Stimulated activated CD4-positive, alpha-beta T cell treated with anti-CD3 and anti-CD28 coated beads, Interleukin-15, amount 100 ng/mL, for 48 hours (primary cell): ENCODE measurements at places on chromosomes 12 and 14.

DNA sequence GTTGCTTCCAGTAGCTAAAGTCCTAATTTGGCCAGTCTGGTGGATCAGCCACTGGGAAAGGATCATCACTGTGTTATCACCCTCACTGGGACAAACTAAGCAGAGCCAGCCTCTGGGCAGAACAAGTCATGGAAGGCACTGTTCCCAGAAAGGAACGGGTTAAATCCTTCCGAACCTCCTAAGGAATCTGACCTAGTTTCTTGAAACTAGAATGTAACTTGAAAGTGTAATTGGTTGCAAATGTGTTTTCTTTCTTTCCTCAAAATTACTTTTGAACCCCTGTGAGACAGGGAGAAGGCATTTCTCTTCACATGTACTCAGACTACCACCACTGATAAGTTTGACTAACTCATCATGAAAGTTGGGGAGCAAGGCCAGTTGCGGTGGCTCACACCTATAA, 18.7 kb upstream of the KICS2 start:
- DNase-seq = no peak

GRCh38 chr14:21993070-21993469, 319.5 kb upstream of the OR4E1 start:
- DNase-seq = no peak

DNA sequence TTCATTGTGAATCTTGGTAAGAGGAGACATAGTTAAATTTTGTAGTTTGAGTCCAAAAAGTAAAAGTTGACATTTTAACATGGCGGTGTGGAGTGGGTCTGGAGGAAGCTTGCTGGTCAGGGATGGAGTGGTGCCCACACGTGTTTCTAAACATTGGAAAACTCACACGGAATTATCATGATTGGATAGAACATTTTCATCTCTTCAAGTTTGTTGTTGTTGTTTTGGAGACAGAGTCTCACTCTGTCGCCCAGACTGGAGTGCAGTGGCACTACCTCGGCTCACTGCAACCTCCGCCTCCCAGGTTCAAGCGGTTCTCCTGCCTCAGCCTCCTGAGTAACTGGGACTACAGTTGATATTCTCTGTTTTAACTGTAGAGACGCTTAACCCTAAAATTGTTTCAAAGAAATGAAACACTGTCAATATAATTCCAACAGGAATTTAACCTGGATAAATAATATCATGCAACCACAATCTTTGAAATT, 502 bp upstream of the MBIP start:
- no peak for DNase-seq

- no peak for DNase-seq
Measured at GRCh38 chr14:98949051-98949450, 322.9 kb downstream of the BCL11B start.

GRCh38 chr14:99686557-99687283, 2.6 kb downstream of the CYP46A1 start:
- DNase-seq = no peak

DNA sequence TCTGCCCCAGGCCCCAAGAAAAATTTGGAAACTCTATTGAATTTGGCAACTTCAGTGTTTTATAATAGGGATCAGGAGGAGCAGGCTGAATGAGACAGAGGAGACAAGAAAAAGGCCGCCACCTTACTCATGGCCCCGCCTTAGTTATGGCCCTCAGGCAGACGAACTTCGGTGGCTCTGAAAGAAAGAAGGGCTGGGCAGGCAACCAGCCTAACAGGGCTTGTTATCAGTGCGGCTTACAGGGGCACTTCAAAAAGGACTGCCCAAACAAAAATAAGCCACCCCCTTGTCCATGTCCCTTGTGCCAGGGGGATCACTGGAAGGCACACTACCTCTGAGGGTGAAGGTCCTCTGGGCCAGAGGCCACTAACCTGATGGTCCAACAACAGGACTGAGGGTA, 146.3 kb upstream of the ATF7IP start:
- DNase-seq = no peak

- no peak for DNase-seq
Measured at GRCh38 chr12:115968211-115968610, 309.3 kb downstream of the MED13L start.

GRCh38 chr12:89073027-89073398, 279.3 kb downstream of the DUSP6 start:
- no peak for DNase-seq

DNA sequence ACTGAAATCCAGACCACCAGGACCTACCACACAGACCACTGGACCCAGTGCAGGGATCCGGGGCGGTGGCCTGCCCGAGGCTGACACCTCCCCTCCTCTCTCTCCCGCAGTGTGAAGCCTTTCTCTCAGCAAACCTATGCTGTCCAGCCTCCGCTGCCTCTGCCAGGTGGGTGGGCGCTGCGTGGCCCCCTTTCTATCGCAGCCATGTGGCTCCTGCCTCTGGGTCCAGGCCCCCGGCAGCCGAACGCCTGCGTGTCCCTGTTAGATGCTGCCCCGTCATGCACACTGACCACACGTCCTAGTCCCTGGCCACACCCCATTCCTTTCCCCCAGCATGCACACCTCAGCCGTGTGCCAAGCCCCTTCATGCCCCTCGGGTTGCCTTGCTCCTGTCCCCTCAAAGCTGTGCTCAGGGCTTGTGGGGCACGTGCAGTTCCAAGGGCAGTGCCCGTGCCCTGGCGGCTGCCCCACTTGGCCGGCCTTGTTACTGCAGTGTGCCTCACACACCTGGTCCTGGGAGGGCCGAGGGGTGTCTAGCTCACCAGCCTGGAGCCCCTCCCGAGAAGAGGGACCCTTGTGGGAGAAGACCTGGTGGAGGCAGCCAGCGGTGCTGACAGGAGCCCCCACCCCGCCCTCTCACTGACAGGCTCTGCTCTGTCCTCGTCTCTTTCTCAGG, 58.0 kb upstream of the TSPAN9 start:
- DNase-seq = no peak

DNA sequence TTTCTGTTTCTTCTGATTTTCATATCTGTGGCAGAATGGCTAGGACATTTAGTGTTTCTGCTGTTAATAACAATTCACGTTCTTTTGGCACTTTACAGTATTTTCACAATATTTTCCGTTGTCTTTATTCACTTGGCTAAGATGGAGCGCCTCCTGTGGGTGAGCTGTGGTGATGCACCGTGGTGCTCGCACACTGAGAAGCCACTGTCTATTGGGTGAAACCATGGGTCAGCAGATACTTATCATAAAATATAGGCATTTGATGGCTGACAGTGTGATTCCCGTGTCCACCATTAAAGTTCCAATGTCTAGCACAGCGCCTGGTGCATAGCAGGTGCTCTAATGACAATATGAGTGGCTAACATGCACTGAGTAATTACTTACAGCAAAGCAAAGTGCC, 141.8 kb downstream of the VRK1 start:
- DNase-seq = no peak

DNA sequence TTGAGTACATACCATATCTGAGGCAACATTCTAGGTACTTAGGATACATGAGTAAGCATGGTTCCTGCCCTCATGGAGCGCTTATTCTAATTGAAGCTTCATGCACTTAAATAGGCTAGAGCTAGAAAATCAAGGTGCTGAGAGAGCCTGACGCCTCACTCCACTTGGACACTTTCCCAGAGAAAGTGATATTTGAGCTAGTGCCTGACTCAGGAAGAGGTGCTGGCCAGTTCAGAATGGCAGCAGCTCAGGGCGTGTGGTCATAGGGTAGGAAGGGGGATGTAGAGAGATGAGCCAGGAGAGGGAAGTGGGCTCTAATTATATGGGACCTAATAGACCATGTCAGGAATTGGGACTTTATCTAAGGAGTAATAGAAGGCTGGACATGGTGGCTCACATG, 33.3 kb downstream of the TULP3 start:
- no peak for DNase-seq

DNA sequence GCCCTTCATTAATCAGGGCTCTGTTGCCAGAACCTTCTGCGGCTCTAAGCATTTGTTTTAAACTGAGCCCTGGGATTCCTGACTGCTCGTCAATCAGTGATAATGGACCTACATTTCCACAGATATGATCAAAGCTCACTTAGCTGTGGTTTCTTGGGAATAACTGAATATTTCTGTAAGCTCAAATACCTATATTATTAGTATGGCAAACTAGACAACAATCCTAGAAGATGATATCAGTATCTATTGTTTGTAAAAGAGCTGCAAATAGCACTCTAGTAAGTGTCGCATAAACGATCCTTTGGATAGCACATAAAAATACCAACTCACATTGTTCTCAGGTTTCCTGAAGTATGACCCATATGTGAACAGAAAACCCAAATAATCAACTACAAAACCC, 150.4 kb downstream of the PPM1H start:
- no peak for DNase-seq

DNA sequence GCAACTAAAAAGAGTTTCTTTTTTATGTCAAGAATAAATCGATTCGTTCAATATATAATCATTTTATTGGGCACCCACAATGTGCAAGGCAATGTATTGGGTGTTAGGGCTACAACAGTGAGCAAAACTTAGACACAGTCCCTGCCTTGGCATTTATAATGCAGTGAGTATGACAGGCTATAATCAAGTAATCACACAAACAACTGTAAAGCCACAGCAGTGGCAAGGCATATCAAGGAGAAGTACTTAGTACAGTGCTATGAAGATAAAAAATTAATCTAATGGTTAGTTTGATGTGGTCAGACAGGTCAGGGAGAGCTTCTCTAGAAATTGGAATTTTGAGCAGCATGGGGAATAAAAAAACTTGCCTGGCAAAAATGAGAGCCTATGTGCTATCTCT, 39.5 kb upstream of the OTOGL start:
- DNase-seq = no peak
